ENCODE measurements at places on chromosomes 1 and 21.

- DNase-seq = no peak
These were observed 83.1 kb upstream of the WNT4 start for GRCh38 chr1:22225858-22226589.

DNA sequence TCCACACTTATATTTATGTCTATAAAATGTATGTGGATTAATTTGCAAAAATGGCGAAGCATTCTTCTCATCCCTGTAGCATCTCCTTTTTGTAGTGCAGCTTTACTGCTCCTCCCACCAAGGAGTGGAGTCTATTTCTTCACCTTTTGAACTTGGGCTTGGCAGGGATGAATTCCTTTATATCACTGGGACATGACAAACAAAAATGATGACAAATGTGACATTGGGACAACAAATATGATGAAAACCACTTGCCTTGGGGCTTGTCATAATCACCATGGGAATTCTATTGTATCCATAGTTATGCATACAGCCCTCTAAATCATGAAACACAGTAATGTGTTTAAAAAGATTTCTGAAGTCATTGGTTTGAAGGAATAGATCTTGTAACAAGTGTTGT, 155.0 kb downstream of the TNFSF18 start:
- DNase-seq = no peak

GRCh38 chr1:156476501-156477298, 23.9 kb downstream of the MEF2D start:
- no peak for DNase-seq

DNA sequence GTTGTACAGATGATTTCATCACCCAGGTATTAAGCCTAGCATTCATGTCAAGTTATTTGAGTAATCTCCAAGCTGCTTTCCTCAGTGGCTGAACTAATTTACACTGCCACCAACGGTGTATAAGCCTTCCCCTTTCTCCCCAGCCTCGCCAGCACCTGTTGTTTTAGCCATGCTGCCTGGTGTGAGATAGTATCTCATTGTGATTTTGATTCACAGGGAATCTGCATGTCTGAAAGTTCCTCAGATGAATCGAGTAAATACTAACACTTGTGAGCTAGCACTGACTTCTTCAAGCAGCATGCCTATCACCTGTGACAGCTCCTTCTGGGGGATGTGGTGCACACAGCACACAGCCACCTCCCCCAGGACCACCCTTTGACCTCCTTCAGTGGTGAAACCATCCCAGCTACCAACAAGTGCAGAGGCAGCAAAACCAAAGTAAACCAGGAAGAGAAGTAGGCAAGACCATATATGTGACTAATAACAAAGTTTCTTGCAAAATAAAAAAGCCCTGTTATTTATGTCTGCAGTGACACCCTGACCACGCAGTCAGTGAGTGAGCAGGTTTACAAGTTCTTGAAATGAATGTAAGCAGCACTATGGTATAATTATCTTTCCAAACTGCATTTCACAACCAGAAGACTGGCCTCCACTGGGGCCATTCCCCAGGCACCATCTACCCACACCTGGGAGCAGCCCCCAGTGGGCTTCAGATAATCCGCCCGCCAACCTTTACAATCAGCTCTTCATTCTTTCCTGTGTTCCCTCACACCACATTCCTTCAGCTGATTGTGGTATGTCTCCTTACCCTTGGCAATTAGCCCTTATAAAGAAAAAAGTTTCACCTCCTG, 173.8 kb downstream of the ETS2 start:
- DNase-seq = no peak

DNA sequence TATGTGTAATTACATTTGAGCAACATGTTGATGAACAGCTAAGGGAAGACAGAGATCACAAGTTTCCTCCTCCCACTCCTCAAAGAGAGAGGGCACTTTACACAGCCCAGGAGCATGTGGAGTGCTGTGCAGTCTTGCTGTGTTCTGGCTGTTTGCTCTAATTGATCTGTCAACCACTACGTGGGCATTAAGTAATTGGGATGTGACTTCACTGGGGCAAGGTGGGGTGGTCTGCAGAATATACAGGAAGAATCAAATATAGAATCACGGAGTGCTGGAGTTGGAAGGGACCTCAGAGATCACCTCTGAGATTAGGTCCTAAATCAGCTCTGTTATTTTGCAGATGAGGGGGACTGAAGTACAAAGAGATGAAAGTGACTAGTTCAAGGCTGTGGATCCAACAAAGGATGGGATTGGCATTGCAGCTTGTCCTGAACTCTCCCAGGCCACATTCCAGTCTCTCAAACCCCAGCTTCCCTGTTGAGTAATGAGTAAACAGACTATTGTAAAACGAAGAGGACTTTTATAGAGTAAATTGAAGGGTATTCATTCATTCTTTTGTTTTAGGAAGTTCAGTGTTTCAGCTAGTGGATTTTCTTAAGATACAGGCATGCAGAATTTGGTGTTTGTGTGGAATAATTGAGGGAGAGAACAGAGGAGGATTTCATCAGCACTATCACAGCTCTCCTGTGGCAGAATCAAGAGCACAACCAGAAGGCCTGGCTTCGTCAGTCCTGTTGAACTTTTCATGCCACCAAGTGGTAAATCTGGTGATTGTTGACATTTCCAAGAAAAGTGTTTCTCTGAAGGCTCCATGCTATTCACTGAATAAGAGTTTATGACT, 22.4 kb downstream of the NOS1AP start:
- DNase-seq = no peak

DNA sequence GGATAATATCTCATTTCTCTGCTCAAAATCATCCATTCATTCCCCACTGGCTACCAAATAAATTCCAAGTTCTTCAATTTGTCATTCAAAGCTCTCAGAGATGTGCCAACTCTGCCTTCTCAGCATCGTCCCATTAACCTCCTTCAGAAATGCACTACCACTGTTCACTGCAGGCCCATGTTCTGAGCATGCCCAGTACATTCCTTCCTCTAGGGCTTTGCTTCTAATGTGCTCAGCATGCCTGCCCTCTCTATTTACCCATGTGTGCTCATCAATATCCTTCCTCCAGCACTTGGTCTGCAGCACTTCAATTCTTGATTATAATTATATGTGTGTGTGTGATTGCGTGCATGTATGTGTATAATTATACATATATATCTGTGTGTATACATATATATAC, 36.1 kb upstream of the RGS8 start:
- DNase-seq = no peak

- DNase-seq = no peak
These were observed 52.5 kb downstream of the RASAL2 start for GRCh38 chr1:178146436-178146835.

GRCh38 chr1:3441410-3441847, 13.0 kb upstream of the ARHGEF16 start:
- no peak for DNase-seq

DNA sequence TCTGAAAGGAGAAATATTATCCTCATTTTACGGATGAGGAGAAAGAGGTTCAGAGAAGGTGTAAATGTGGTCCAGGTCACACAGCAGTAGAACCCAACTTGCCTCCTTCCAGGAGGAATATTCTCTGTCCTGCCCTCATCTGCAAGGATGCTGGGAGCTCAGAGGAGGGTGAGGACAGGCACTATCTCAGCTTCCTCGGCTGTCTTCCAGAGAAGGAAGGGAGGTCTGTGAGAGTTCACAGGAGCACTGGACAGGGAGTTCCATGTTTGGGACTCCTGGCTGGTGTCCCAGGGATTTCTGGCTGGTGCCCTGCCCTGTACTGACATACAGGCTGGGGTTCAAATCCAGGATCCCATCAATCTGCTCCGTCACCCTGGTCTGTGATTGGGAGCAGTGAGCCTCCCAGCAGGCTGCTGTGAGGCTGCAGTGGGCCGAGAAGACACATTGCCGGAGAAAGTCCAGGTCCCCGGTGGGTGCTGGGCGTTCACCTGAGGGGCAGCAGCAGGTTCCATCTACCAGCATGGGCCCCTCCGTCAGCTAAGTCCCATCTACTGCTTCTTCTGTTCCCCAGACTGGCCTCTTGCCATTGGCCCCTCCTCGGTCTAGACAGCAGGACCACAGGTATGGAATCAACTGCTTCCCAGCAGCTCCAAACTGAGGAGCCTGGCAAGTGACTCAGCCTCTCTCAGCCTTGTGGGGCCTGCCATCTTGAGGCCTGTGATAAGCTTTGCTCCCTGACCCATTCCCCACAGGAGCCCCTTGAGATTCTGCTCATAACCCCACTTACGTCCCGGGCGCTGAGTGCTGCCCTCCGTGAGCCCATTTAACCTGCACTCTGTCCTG, 8.5 kb upstream of the BSND start:
- no peak for DNase-seq

DNA sequence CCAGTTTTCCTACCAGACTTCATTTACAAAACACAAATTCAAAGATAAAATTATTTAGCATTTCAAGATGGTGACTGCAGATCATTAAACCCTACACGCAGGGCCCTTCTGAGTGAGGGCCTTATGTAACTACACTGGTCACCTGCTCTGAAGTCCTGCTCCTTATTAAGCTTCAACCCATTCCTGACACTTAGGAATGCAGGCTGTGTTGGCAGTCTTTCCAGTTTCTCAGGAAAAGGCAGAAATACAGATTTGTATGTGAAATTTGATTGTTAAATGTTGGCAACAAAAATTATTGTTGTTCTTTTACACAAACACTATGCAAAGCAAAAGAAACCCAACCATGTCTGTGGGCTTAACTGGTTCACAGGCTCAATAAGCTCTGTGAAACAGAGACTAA, 25.8 kb upstream of the BCAS2 start:
- no peak for DNase-seq

- DNase-seq = no peak
These were observed 23.7 kb upstream of the RAVER2 start for GRCh38 chr1:64721135-64721534.
